ENCODE measurements at places on chromosomes 7 and 10. TPM values are rescaled to one million over a fixed set of nuclear protein-coding genes. Genes with fewer than 3 reads are reported as not detected.

Gene PPIA
- total RNA-seq, result 1,977 TPM

Gene ATG9B
- under 0.01 TPM for total RNA-seq

Gene HDAC9
- total RNA-seq, result 5.2 TPM

Gene RGR
- total RNA-seq, result not detected

Gene PDSS1
- 3.1 TPM for total RNA-seq

Gene GPR26
- total RNA-seq, result not detected

All from smooth muscle cell of trachea (primary cell).